ENCODE measurements at places on chromosomes 7 and 10.

DNA sequence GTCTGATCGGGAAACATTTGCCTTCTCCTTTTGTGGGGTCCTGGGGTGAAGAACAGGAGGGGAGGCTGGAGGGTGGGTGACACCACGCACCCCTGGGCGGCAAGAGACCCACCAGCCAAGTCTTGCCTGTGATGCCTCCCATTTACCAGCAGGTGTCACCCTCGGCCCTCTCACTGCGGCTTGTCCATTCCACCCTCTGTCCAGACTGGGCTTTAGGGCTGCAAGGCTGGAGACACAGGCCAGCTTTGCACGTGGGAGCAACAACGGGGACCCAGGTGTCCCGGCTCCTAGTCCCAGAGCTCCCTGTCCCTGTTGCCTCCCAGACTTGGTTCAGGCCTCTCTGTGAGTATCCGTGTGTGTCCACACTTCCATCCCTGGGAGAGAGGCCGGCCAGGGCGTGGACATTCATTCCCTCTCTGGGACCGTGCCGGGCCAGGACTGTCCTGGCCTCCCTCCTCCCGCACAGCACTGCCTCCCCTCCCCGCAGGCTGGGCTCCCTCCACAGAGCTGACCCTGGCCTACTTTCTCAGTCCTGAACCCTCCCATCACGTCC lies 36.2 kb upstream of the GTF2IRD1 start:
- DNase-seq = peak; percentile 41

DNA sequence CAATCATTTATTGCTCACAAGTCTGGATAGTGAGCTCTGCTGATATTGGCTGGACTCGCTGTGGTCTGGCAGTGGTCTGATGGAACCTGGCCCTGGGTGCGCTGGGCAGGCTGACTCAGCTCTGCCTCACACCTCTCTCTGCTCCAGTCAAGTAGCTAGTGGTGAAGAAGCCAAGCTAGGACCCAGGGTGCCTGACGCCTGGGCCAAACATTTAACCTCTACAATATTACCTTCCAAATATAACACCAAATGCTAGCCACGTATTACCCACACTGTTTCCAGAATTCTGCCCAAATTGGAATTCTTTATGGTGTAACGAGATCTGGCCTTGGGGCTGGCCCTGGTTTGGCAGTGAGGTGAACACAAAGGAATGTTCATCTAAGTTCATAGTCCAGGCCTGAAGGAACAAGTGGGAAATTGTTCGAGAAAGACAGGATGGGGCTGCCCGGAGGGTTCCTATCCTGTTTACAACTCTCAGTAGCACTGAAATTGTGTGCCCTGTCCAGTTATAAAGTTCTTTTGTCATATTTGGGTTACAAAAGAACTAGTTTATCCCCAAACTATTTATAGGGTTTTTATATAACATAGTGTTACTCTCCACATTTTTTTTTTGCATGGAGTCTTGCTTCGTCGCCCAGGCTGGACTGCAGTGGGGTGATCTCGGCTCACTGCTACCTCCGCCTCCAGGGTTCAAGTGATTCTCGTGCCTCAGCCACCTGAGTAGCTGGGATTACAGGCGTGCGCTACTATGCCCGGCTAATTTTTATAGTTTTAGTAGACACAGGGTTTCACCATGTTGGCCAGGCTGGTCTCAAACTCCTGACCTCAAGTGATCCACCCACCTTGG lies 16.3 kb downstream of the OR2AE1 start:
- no peak for DNase-seq

- DNase-seq = no peak
Measured at GRCh38 chr7:75621124-75621523, 117.6 kb downstream of the HIP1 start.

DNA sequence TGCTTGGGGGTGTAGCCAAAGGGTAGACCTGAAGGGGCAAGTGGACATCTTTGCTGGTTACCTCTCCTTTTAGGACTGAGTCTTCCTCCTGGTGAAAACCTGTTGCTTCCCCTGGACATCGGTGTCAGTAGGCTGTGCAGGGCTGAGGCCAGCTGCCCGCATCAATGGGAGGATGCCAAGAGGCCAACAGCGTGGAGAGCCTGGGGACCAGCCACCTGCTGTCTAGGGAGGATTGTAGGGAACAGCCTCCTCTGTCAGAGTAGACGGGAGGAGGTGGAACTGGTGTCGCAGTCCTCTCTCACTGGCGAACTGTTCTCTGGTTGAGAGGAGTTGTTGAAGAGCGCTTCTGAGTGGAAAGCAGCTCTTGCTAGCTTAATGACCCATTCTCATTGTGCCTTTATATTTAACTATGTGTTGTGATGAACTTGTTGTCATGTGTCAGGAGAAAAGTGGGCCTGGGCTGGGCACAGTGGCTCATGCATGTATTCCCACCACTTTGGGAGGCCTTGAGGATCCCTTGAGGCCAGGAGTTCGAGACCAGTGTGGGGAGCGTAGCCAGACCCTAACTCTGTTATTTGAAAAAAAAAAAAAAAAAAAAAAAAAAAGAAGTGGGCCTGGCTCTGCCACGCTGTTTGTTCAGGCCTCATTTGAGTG lies 1.8 kb downstream of the SUFU start:
- DNase-seq = no peak

GRCh38 chr10:113133497-113134115 lies 183.6 kb downstream of the TCF7L2 start:
- no peak for DNase-seq
